ENCODE measurements at places on chromosomes 7 and 10. TPM values are rescaled to one million over a fixed set of nuclear protein-coding genes. Genes with fewer than 3 reads are reported as not detected.

Gene MPP7
- not detected for total RNA-seq

Gene GTF2IRD1
- 16.6 TPM for total RNA-seq

Gene GALNT17
- total RNA-seq, result under 0.01 TPM

Gene SORBS1
- 1.1 TPM for total RNA-seq

Gene CRHR2
- total RNA-seq, result not detected

Gene PAPOLB
- total RNA-seq, result 0.12 TPM
